ENCODE measurements at places on chromosomes 2 and 18.

DNA sequence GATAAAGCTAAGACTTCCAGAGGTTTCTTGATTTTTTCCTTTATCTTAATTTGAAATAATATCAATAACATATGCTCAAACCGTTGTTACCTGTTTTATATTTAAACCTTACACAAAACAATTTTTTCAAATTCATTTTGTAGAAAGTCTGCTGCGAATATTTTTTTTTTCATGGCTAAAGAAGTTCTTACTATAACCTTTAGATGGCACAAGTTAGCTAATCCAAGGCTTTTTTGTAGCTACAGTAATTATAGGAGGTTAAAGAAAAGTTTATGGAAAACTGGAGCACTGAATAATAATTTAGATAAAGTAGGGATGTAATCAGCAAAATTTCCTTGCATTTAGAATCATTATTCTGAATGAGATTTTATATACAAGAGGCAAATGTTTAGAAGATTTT lies 78.0 kb upstream of the PNPT1 start:
- no peak for DNase-seq

DNA sequence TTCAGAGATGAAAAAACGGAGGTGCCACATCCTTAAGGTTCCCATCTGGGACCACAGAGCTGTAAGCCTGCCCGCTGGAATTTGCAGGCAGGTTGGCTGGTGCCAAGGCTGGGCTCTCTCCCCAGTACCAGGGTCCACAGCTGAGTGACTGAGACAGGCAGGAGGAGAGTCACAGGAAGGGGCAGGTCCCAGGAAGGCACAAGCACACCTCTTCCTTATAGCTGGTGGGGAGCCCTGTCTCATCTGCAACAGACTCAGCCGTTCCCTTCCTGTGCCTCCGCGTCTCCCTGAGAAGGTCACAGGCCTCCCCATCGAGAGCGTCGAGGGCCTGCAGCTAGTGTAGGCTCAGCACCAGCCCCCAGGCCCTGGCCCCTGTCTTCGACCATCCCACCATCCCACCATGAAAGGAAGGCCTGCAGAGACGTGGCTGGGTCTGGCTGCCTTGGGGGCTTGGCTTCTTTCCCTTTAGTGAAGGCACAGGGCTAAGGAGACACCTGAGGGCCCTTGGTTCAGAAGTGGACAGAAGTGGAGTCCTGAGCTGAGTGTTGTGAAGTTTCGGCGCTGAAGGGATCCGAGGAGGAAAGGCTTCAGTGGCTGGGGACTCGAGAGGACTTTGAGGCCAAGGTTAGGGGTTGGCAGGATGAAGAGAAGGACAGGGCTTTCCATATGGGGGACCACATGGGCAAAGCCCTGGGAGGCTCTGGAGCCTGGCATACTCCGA lies 26.8 kb downstream of the GLI2 start:
- no peak for DNase-seq

DNA sequence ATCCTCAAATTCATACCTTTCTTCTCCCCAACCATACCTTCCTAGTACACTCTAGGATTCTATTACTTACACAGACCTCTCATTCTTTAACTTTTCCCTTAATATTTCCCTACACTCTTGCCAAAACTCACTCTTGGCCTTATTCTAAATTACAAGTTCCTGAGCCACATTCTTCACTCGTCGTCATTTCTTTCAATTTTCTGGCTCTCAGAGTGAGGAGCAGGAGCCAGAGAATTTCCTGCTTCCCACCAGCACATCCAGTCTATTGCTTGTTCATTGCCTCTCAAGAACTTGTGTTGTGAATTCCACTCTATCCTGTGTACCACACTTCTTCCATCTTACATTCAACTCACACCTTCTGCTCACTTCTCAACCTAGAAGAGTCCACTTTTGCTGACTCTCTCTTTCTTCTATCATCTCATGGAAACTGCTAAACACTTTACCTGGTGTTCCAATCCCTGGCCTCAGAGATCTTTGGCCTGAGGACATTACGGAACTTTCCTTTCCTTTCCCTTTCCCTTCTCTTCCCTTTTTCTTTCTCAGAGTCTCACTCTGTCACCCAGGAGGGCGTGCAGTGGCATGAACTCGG lies 171.6 kb downstream of the PLCL1 start:
- no peak for DNase-seq

- no peak for DNase-seq
These were observed 547.6 kb downstream of the NRXN1 start for GRCh38 chr2:50484371-50484770.

DNA sequence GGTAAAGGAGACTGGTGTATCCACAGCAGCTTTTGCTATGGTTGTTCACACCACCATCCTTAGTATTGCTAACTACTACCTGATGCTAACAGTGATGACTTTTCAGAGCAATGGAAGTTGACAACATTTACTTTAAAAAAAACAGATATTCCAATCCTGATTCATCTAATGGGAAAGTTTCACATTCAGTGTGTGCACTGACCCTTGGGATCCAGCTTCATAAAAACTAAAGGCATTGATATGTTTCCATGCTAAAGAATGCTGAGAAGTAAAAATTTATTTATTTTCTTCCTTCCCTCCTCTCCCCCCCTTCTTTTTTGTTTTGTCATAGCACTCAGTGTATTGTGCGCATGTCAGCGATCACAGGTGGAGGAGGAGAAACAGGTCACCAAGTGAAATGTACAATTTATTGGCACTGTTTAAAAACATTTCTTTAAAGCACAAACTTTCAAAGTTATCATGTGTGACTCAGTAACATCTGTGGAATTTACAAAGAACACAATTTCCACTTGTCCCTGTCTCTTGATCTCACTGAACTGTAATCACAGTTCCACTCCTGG lies 229.9 kb downstream of the ALK start:
- DNase-seq = no peak

DNA sequence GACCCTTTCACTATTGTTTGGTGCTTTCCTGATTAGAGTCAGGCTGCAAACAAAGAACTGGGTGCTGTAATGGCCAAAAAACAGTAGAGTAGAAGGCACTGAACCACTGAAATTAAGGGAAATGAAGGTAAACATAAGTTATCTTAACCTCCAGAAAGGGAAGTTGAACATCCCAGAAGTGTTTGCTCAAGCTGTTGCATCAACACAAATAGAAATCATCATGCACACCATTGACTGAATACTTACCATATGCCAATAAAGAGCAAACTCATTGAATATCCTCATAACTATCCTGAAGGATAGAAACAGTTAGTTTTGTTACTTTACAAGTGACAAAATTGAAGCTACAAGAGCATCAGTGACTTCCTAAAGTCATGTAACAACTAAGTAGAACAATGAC lies 477.4 kb upstream of the CHST9 start:
- DNase-seq = no peak

- DNase-seq = no peak
These were observed 88.9 kb downstream of the TMEM185B start for GRCh38 chr2:120134263-120134662.

DNA sequence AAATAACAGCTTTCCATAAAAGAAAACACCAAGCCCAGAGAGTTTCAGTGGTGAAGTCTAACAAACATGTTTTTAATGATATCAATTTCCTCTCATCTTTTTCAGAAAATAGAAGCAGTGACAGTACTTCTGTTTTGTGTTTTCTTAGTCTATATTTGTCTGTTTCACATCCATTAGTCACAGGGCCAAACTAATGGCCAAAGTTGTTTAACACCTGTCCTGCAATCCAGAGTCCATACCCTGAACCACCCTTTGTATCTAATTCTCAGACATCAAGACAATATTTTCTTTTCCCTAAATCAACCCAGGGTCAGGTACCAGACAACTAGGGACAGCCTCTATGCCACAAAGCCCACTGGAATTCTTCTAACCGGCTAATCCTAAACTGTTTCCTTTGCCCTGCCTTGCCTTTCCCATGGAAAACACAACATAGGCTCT lies 25.9 kb downstream of the TMSB10 start:
- DNase-seq = no peak

GRCh38 chr2:229269941-229270340 lies 1.1 kb downstream of the PID1 start:
- DNase-seq = no peak

- DNase-seq = no peak
These were observed 187.4 kb downstream of the DNER start for GRCh38 chr2:229526951-229527350.

- DNase-seq = no peak
These were observed 56.2 kb downstream of the ETAA1 start for GRCh38 chr2:67453310-67453709.

DNA sequence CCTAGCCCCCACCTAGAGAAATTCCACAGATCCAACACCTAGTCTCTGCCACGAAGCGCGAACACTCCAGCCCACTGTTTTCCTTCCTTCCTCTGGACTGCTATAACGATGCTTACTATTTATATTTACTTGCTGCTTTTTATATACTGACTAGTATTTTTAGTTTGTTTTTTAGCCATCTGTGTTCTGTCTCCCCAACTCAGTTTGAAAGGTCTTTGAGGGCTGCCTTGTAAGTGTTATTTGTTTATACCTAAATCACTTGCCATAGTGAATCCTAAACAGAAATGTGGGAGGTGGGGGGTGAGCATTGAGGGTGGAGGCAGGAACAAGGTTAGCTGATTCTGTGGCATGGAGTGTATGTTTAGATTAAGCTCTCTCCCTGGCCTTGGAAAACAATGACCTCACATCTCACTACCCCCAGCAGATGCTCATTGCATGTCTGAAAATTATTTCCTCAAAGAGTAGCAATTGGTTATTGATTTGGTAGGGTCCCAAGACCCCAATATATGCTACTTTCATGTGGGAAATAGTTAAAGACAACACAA lies 1.1 kb upstream of the NCKAP5 start:
- DNase-seq = no peak

DNA sequence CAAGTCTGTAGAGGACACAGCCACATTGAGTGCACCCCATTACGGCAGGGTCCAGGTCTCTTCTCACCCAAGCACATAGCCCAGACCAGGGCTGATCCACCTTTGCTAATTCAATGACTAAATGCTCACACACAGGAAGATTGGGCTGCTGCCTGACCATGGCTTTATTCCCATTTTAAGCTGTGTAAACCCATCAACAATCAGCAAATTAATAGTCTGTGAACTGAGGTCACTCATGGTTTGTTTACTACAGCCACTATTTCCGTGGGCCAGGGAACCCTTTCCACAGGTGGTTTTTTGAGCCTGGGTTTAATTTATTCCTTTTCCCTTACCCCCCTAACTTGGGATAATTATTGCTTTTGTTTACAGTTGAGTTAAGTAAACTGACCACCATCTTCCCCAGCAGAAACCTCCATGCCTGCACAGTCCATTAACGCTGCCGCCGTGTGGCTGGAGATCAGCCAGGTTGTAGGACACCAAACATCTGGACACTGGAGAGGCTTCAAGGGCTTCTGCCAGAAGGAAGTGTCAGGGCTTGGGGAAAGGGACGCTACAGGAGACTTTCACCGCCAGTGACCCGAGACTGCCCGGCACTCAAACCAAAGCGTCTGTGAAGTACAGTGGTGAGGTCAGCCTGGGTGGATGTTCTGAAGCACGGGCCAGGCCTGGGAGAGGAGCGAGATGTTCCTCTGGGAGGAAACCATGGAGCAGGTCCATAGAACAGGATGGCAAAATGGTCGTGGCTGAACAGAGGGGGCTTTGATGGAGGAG lies 282.9 kb downstream of the DYSF start:
- DNase-seq = no peak

DNA sequence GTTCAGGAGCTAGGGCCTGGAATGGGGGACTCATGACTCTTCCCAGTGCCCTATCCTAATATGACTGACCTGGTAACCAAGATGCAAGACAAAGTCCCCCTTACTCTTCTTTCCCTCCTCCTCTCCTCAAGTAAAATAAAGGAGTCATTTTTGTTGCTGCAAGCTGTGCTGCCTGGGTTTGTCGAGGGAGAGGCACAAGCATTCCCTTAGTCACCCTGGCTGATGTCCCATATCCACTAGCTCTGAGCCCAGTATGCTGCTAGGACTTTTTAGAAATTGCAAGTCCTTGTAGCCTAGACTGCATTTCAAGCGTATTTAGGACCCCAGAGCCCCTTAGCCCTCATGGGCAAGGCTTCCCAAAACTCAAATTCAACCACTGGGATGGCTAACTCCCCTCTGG lies 338.5 kb upstream of the SETBP1 start:
- DNase-seq = no peak

DNA sequence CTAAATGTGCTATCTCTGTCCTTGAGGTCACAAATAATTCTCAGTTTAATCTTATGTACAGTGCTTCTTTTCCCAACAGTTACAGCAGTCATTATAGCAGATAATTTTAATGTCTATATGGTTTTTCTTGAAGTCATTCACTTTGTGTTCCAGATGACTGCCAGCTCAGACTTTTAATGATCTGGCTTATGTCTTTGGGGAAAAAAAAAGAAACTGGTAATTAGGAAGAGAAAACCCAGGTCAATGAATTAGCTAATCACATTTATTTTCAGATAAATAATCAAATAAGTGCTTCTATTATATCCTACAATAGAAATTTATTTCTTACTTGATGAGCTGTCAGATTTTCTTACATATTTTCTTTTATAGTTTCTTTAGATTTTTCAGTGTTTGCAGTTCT lies 96.0 kb downstream of the COMMD1 start:
- DNase-seq = no peak

DNA sequence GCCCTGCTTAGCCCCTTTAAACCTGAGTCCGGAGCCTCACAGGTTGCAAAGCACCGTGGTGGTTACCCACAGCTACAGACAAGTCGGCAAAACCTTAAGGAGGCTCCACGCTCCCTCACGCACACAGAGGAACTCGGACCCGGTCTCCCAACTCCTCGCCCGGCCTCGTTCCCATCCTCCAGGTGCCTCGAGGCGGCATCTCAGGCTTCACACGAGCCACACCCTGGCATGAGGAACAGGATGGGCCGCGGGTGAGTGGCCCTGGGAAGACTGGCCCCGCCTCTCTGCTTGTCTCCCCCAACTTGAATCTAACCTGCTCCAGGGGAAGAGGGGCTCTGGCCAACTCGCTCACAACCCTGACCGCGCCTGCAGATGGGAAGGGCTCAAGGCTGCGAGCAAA lies 97.4 kb downstream of the EIPR1 start:
- DNase-seq = no peak

DNA sequence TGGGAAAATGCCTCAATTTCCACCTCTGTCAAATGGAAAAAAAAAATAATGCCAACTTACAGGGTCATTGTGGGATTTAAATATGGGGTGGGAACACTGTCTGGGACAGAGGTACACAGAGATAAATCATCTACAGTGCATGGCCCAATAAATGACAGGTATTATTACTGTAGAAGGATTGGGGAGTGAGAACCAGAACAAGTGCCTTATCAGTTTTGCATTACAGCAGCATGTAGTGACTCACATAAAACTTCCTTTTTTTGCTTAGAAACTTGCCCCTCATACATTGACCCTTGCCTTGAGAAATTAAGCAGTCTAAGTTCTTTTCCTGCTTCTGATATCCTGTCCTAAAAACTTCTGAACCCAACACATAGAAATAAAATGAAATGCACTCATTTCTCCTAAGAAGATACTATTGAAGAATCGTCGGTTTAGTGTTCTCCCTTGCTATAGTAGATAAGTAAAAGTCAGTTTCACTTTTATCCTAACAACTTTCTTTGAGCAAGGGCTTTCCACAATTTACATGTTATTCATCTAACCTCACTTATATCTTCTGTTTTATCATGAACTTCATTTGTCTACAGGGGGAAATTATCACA lies 121.0 kb upstream of the HAAO start:
- DNase-seq = no peak

- no peak for DNase-seq
These were observed 156.7 kb downstream of the TTN start for GRCh38 chr2:178650554-178650953.

GRCh38 chr2:77156599-77156998 lies 365.6 kb downstream of the LRRTM4 start:
- DNase-seq = no peak

GRCh38 chr2:162731917-162732804 lies 106.4 kb downstream of the KCNH7 start:
- DNase-seq = no peak

GRCh38 chr18:39455285-39455684 lies 1889.7 kb upstream of the CELF4 start:
- no peak for DNase-seq
